ENCODE measurements at places on chromosomes 7 and 10.

DNA sequence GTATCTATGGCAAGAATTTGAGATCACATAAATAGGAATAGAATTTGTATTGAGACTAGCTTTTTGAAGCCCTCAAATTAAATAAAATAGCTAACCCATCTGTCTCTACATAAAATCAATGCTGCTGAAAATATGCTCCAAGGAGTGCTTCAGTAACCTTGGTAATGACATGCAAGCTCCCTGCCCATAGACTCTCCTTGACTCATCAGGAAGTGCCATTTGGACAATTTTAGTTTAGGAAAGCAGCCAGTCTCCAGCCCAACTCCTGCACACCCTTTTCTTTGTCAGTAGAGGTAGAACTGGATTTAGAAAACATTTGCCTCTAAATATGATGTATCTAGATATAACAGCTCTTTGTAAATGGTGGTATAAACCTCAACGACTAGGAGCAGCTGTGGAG, 69.9 kb upstream of the PTPRZ1 start:
- no peak for DNase-seq

DNA sequence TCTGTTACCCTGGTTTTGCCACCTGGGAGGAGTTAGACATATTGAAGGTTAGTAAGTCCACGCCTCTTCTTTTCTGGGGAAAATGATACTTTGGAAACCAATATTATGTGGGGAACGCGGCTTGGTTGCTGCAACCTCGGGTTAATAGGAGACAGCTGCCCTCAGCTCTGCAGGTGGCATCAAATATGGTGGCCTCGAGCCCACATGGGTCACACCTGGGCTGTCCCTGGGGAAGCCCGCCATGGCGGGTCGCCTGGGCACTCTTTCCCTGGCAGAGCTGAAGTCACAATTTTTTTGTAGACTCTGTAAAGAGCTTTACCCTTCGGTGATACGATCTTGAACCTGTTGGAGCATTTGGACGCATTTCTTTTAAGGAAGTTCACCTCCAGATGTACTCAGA, 2.5 kb downstream of the PFKP start:
- DNase-seq, result no peak

- no peak for DNase-seq
These were observed 2.5 kb upstream of the CLDN4 start for GRCh38 chr7:73828107-73828803.

DNA sequence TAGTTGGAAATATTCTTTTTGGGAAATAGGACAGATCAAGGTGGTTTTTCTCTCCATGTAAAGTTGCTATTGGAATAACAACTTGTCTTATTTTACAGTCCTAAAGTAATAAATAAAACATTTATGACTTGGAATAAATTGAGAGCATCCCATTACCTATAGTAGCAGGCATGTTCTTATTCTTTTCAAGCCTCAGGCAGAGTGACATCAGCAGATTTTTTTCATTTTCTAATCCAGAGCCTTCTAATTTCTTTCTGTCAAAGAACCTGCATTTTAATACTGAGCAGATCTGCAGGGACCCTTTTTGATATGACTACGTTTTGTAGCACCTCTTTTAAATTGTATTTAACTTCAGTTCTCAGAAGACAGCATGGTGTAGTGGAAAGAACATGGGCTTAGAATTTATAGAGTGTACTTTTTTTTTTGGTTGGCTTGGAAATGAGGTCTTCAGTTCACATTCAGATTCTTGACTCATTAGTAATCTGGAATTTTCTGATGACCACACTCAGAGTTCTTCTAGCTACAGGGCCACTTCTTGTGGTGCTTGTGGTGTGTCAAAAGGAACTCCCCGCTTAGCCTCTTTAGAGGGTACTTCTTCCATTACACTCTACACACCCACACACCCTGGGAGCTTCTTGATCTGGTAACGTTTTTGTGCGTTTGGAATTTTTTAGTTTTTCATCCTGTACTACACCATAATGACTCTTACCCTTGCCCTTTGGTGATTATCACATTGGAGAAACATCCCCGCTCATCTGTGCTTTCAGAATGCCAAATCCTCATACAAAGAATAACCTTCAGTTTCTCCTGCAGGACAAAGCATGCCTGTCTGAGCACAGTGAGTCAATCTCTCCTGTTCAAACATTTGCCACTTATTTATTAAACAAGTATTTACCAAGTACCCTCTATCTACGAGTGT, 34.6 kb downstream of the AGK start:
- DNase-seq, result no peak

GRCh38 chr7:129824291-129825208, 128.2 kb downstream of the UBE2H start:
- peak; percentile 95 for DNase-seq

DNA sequence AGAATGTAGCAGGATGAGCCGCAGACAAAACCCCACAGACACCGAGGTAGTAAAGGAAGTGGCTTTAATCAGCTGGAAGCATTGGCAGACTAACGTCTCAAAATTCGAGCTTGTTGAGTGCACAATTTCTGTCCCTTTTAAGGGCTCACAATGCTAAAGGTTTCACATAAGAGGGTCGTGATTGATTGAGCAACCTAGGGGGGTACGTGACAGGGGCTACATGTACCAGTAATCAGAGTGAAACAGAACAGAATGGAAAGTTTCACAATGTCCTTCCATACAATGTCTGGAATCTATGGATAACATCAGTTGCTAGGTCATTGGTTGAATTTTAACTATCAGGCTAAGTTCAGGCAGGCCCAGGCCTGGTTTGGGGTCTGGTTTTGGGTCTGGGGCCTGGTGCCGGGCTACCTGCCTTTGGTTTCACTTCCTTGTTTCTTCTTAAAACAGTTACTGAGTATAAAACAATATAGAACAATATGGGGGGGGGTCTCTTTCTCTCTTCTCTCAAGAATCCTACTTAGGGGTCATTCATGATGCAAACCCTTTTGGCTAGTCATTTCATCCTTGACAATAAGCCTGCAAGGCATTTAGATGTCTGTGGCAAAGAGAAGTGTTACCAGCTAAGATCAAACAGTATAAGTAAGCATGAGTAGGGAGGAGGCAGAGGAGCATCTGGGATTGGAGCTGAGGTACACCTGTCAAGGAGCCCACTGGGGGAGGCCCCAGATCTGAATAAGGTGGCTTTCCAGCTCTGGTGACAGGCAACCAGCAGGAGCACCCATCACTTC, 364.1 kb downstream of the TNS3 start:
- DNase-seq, result no peak

DNA sequence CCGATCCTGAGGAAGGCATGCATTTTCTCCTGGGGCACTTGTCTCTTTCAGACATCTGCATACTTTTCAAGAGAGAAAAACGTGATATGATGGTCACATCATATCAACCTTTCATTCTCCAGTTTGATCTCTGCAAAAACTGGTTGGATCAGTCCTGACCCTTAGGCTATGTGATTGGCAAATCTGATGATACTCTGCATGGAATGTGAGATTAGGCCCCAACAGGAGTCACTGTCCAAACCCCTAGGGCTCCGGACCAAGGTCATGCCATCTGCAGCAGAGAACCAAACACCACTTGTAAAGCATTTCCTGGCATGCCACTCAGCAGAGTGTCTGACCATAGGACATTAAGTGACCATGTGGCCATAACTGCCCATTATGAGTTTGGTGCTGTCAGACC, 8.6 kb downstream of the GCK start:
- no peak for DNase-seq

GRCh38 chr7:102412548-102412947, 16.4 kb downstream of the PRKRIP1 start:
- DNase-seq, result no peak

DNA sequence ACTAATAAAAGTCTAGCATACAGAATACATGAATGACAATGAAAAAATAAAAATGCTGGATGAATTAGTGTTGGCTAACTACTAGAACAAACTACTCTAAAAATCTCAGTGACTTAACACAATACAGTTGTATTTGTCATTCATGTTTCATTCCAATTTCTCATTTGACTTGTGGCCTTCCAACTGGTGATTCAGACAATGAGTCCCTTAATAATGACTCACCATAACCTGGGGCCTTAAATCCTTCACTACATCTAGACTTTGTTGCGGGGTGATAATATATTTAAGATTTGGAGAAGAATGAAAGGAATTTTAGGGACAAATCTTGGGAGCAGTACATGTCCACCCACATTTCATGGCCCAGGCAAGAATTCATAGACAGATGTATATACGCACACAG, 90.5 kb upstream of the POM121L12 start:
- DNase-seq, result no peak
